Kasumi-1 (cell line): ENCODE measurements at places on chromosomes 11 and 22.

DNA sequence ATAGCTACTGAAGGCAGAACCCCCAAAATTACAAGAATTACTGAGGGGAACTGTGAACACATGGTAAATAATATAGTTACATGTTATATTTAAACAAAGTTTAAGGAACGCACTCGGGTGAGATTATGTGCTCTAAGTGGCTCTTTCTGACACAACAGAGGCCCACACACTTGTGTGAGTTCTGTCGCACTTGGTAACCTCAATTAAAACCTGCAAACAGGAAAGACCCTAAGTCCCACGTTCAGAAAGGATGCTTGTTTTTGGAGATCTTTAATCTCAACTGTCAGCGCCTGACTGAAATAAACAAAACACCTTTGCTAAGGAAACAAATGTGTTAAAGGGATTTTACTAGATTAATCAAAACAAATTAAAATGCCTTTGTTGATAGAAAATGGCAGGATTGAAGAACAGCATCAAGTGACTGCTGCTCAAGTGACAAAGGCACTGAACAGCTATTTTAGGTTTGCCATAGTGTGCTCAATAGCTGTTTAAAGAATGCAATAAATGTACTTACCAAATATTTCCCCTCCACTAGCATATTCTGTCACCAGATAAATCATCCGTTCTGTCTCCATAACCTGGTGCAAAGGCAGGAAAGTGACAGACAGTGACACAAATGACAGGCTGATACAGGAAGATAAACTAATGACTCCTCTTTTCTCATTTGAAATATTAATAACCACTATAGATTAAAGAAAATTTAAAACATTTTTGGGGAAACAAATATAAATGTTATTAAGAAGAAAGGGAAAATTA, 116.3 kb upstream of the APOA1 start:
- DNase-seq = no peak

- DNase-seq = peak; percentile 38
Measured at GRCh38 chr11:119363851-119364590, 17.5 kb downstream of the USP2 start.

GRCh38 chr11:65485920-65486219, 13.0 kb upstream of the MALAT1 start:
- DNase-seq = no peak

DNA sequence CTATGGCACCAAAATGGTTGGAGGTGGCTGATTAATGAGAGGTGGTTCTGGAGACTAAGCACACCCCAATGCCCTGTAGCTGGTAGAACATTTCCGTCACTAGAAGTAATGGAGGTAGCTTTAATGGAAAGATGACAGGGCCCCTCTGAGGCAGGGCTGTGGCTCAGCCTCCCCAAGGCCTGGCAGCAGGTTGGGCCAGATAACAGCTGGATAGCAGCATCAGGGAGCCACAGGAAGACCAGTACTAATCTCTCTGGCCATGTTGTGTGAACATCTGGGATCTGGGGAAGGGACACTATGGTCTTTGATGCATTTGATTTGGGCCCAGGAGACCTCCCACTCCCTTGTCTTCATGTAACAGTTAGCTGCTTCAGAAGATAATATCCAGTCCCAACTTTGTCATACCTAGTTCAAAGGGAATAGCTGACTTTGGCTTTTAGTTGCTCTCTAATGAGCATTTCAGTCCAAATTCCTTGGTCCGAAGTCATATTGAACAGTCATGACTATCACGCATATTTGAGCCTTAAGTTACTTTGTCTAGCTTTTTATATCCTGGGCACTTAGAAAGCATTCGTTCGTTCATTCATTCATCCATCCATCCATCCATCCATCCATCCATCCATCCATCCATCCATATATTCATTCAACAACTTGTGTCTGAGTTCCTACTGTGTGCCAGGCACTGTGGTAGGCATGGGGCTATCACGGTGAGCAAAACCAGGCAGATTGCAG, 53.0 kb upstream of the LMO2 start:
- no peak for DNase-seq

DNA sequence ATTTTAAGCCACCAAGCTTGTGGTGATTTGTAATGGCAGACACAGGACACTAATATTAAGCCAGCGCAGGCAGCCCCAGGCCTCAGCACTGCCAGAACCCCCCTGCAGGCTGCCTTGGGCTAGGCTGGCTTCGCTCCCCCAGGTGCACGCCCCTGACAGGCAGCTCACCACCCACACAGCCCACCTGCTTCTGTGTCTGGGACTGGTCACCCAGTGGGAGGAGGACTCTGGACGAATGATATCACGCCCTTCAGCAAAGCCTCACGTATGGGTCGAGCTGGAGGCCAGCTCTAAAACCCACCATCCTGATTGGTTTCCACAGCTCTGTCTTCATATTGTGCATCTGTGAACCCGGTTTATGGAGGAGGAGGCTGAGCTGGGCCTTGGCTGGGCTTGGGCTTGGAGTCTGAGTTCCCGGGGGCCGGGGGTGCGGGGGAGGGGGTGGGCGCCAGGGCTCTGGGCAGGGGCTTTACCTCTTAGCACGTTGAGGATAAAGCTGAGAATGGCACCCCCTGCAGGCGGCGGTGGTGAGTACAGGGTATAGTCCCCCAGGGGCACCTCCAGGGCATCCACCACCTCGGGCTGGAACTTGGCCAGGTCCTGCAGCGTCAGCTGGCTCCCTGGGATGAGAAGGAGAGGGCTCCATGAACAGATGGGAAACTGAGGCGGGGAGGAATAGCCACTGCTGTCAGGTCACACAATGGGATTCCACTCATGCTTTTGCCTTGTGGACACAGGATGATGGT, 13.8 kb downstream of the GGT5 start:
- peak; percentile 14 for DNase-seq

DNA sequence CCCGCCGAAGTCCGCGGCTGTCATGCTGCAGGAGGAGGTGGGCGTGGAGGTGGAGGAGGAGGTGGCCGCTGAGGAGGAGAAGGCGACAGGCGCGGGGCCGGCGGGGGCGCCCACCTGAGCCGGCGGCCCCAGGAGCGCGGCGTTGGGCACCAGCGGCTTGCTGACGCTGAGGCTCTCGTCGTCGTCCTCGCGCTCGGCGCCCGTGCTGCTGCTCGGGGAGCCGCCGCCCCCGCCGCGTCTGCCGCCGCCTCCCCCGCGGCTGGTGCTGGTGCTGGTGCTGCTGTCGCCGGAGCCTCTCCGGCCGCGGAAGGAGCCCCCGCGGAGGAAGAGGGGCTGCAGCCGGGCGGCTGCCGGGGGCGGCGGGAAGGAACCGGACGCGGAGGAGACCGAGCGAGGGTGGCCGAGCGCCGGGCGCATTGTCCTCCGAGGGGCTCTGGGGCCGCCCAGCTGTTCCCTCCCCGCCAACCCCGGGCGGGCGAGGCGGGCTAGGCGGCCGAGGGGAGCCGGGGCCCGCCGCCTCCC, 388 bp downstream of the TMEM121B start:
- no peak for DNase-seq

DNA sequence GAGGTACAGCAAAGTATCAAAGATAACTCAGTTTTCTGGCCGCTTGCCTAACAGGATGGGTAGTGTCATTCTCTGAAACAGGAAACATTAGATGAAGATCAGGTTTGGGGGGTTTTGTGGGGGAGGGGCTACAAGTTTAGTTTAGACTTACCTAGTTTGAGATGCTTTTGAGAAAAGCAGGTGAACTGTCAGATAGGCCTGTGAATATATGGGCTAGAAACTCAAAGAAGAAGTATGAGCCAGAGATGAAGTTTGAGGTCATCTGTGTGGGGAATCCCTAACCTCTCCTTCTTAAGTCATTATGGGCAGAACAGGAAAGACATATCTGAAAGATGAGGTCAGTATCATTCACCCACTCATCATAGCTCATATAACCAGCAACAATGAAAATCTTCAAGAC, 11.9 kb downstream of the HOATZ start:
- no peak for DNase-seq

DNA sequence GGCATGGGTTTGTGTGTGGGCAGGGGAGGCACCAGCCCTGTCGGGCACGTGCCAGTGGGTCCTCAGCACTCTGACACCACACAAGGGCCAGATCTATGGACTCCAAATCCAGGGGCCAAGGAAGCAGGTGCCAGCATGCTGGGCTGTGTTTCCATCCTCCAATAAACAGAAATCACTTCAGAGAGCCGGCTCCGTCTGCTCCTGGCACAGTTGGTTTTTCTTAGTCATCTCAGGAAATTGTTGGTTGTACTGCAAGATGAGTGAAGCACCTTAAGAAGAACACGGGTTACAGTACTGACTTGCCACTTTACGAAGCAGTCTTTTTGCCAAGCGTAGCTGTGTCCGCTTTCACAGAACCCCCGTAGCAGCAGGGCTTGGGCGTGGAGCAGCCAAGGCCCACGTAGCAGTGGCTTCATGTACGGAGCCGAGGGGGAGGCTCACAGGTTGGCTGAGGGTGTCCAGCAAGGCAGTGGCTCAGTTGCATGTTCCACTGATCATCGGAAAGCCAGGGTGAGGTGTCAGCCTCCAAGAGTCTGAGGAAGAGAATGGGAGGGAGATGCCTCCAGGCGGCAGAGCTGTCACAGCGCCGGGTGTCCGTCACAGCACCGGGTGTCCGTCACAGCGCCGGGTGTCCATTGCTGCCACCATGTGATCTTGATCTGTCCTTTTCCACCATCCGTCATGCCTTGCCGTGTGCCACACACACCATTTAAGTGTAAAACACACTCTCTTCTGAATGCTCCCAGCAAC, 314.9 kb downstream of the CTTN start:
- DNase-seq = no peak

GRCh38 chr11:12824281-12825041, 150.2 kb downstream of the TEAD1 start:
- DNase-seq = no peak

GRCh38 chr11:19853016-19853415, 140.4 kb downstream of the NAV2 start:
- no peak for DNase-seq

GRCh38 chr11:104678408-104678807, 219.9 kb downstream of the CASP12 start:
- DNase-seq = no peak

DNA sequence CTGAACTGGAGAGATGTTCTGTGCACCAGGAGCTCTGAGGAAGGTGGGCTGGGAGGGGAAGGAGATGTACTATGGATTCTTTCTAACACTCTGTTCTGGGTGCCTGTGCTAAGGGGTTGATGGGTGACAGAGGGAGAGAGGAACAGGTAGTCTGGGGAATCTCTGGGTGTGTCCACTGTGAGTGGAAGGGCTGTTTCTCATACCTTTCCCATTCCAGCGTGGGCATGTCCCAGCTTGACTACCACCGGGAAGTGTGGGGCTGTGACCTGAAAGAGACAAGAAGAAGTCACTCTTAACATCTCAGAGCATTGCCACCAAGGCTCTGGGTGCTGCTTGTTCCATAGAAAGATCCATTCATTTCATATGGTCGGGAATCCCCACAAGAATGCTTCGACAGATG, 121.9 kb downstream of the FBXO7 start:
- no peak for DNase-seq

DNA sequence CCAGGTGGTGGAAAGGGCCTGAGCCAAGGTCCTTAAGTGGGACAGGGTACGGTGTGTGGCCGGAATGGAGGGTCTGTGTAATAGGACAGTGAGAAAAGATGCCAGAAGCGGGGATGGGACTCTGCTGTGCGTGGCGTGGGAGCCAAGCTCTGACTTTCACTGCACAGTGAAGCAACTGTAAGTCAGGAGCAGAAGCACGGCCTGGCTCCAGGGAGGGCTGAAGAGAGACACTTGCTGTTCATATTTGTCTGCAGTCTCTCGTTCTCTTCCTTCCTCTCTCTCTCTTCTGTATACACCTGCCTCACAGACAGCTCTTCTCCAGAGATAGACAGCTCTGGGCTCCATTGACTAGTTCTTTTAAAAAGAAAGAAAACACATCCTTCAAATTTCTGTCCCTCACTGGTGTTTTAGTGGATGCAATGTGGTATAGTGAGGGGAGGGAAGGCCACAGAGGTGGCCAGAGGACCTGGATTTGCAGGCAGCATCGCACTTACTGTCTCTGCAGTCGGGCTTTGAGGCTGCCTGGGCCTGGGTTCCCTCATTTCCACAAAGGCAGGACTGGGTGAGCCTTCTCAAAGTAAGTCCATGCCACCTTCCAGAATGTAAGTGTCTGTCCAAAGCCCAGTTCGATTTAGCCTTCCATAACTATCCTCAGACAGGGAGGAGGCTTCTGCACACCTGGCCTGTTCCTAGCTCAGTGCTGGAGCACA, 2.1 kb downstream of the IL17RA start:
- no peak for DNase-seq

DNA sequence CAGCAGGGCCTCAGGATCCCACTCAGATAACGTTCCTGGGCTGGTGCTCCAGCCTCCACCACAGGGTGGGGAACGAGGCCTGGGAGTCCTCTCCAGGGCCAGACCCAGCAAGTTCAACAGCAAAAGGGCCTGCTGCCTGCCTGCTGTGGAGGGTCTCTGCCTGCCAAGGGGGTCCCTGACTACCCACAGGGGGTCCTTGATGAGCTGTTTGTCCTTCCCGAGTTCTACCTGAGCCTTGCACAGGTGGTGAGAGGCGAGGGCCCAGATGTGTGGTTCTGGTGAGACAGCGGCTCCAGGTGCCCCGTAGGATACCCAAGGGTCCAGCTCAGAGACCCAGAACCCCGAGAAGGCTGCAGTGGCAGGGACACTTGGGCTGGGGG, 4.4 kb downstream of the DUSP8 start:
- DNase-seq = no peak

DNA sequence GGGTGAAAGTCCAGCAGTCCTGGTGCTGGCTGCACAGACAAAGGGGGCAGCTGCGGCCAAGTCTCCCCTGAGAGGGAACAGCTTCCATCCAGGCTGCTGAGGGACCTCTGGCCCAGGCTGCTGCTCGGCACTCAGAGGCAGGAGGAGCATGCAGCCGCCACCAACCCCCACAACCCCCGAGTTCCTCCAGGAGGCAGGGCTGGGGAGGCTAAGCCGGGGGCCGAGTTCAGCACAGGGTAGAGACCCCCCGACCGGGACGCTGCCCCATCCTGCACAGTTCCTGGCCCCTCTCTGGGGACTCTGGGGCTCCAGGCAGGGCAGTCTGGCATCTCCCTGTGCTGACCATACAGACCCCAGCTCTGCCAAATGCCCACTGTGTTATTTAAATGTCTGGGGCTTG, 20.2 kb downstream of the IGSF9B start:
- DNase-seq = no peak

GRCh38 chr11:32752001-32752400, 42.5 kb downstream of the CCDC73 start:
- no peak for DNase-seq

DNA sequence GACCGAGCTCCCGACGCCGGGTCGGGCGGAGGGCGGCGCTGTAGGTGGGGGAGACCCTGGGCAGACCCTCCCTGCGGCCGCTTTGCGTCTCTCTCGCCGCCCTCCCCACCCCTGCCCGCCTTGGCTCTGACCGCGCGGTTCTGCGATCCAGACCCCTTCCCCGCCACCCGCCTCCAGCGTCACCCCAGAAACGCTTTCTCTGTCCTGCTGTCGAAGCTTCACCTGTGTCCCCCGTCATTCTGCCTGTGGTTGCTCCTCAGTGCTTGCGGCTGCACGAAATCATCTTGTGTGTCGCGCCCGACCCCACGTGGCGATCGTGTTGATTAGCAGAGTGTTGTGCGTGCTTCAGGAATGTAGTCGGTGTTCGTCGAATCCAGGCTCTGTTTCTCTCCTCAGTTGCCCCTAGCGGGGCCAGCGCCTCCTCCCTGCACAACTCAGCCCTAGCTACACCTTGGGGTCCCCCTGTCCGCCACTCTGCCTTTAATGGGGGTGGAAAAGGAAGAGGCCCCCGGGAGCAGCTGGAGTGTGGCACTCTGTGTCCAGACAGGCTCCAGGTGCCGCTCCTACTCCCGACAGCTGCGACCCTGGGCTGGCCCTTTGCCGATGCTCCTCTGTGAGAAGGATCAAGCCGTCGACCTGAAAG, 851 bp downstream of the PTDSS2 start:
- DNase-seq = peak; percentile 80

- DNase-seq = no peak
Measured at GRCh38 chr11:86680716-86681482, 8.5 kb upstream of the ME3 start.
